ENCODE measurements at places on chromosomes 12 and 14. TPM values are rescaled to one million over a fixed set of nuclear protein-coding genes. Genes with fewer than 3 reads are reported as not detected.

PPFIA2 gene
- 0.62 TPM for total RNA-seq

GRCh38 chr12:129605666-129606065, 298.2 kb downstream of the TMEM132D start:
- DNase-seq, result no peak

- no peak for DNase-seq
These were observed 15.0 kb downstream of the COQ5 start for GRCh38 chr12:120514002-120514401.

GRCh38 chr14:50417853-50418252, 21.2 kb upstream of the CDKL1 start:
- no peak for DNase-seq

DNA sequence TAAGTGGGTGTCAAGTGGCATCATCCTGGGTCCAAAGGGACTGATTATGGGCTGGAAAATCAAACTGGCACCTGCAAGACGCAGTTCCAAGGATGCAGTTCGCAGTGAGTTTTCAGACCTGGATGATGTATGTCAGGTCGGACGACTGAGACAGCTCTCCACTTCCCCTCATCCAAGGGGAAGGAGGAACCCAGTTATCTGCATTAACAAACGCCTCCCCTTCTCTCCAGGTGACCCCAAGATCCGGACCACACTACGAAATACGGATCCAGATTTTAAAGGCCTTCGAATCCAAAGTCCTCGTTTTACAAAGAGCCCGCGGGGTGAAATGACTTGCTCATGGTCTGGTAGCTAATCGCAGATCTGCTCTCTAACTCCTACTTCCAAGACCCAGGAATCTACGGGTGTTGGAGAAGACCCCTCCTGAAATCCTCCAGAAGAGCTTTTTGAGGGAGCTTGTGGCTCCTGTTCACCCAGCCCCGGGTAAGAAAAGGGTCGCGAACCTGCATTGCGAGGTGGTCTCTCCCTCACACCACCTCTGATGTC, 460 bp upstream of the SYNE2 start:
- DNase-seq, result no peak

- DNase-seq, result no peak
These were observed 8.0 kb downstream of the DUSP6 start for GRCh38 chr12:89344043-89344861.

- DNase-seq, result no peak
These were observed 448.8 kb upstream of the CCDC196 start for GRCh38 chr14:66037361-66037760.

DNA sequence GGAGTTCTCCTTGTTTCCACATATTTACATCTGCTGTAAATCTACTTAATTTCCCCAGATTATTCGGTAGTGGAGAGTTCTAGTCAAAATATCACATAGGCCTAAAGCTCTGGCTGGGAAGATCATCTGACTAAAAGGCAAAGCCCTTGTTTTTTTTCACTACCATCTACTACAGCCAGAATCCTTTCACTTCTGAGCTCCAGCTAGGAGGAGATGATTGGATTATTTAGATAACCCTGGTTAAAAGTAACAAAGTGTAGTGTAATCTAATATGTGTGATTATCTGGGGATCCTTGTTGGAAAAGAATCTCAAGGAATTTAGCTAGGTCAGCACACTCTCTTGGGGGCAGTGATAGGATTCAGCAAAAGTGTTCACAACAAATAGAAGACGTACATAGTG, 125.4 kb downstream of the DYRK2 start:
- DNase-seq, result no peak

DNA sequence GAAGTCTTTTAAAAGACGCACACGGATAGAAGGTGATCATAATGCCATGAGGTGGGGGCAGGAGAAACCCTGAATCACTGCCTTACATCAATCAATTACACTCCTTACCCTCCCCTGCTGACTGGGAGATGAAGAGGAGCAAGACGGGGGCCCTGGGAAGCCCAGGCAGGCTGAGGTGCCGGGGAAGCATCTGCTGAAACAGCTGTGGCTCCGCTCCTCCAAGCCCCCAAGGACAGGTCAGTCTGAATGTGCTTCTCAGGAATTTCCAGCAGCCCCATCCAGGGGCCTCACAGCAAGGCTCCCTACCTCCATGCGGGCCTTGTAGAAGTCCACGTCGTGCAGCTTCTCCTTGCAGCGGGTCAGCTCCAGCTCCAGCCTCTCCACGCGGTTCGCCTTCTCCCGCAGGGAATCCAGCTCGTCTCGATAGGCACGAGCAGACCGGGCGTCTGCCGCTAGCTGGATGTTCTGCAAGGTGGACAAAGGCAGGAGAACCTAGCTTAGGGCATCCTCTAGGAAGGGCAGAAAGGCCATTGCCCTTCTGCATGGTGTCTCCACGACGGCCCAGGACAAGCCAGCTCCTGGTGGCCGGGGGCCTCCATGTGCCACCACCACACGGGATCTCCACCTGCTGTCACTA, 79.8 kb downstream of the CCDC88C start:
- DNase-seq, result no peak

GRCh38 chr14:20907214-20907613, 16.0 kb downstream of the RNASE3 start:
- no peak for DNase-seq

- no peak for DNase-seq
These were observed 55.8 kb downstream of the DAD1 start for GRCh38 chr14:22533057-22533704.

DNA sequence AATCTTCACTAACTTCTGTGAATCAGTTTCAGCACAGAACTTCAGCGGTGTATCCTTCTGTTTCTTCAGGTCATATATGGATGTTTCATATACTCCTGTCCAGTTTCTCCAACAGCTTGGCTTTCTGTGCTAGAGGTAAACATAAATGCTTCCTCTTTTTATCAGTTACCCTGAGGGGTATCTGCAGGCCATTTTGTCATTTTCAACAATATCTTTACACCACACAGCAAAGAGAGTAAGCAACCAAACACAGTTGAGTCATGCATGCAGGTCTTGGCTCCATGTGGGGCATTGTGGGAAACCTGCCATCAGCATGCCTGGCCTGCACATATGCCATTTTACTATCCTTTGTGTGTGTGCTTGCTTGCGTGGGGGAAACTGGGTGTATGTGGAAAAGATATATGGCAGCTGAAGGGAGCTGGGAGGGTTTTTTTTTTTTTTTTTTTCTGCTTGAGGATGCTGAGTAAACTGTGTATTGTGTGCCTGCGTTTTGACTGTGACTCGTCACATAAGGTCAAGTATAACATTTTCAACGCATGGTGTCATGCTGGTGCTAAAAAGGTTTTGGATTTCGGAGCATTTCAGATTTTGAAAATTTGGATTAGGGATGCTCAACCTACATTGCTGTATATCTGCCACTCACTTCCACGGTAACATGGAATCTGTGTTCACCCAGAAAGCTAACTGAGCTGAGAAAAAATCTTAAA, 56.1 kb upstream of the YARS2 start:
- peak; percentile 8 for DNase-seq

DNA sequence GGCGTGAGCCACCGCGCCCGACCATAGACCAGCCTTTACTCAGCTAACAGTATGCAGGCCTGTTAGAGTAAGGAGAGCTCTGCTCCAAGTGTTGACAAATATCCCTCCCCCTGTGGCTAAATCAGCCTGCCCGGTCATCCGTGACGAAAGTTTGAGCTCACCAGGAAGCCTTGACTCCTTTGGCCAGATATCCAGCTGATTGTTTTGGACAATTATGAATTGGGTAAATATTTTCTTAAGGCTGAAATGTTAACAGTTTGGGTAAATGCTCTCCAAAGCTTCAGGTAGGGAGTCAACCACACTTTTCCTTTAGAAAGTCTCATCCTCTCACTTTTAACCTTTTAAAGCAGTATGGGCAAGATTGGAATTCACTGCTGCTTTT, 157.9 kb downstream of the PAWR start:
- DNase-seq, result no peak
